ENCODE measurements at places on chromosomes 13 and 19.
A peak's percentile ranks its signal among the peaks of the same experiment; 100 is the strongest.

- DNase-seq: no peak
Measured at GRCh38 chr13:113519556-113519955, 29.0 kb upstream of the DCUN1D2 start.

DNA sequence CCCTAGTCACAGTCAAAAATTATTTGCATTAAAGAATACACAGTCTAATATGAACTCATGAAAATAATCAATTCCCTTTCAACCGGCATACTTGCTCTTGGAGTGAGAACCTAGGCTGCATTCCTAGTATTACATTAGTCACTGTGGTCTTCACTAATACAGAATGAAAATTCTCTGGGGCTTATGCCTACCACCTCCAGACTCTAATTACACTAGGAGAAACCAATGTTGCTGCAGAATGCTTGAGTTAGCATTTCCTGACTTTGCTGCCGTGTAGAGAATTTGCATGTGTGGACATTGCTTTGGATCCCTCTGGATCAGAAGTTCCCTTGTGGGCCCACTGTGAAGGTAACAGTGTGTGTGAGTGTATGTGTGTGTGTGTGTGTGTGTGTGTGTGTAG is 87.8 kb downstream of the CCNA1 start:
- DNase-seq: no peak

GRCh38 chr13:24066405-24067295 is 93.9 kb upstream of the SPATA13 start:
- DNase-seq: no peak

- DNase-seq: no peak
Measured at GRCh38 chr13:38648912-38649311, 38.0 kb upstream of the FREM2 start.

DNA sequence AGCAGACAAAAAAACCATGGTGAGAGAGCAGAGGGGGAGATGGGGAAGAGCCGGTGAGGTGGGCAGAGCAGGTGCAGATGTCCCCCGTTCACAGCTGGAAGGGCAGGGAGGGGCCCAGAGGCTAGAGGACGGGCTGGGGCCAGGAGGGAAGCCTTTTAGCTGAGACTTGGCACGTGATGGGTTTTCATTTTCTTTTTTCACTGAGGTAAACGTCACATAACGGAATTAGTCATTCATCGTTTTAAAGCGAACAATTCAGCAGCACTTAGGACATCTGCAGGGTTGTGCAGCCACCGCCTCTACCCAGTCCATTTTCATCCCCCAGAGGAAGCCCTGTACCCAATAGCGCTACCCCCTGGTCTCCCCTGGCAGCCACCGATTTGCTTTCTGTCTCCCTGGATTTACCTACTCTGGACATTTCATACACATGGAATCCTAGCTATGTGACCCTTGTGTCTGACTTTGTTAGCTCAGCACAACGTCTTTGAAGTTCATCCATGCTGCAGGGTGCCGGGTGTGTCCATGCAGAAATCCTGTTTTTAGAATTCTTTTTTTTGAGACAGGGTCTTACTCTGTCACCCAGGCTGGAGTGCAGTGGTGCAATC is 16.0 kb upstream of the EMC10 start:
- no peak for DNase-seq

- DNase-seq: no peak
Measured at GRCh38 chr13:110280231-110280813, 26.6 kb downstream of the COL4A1 start.

DNA sequence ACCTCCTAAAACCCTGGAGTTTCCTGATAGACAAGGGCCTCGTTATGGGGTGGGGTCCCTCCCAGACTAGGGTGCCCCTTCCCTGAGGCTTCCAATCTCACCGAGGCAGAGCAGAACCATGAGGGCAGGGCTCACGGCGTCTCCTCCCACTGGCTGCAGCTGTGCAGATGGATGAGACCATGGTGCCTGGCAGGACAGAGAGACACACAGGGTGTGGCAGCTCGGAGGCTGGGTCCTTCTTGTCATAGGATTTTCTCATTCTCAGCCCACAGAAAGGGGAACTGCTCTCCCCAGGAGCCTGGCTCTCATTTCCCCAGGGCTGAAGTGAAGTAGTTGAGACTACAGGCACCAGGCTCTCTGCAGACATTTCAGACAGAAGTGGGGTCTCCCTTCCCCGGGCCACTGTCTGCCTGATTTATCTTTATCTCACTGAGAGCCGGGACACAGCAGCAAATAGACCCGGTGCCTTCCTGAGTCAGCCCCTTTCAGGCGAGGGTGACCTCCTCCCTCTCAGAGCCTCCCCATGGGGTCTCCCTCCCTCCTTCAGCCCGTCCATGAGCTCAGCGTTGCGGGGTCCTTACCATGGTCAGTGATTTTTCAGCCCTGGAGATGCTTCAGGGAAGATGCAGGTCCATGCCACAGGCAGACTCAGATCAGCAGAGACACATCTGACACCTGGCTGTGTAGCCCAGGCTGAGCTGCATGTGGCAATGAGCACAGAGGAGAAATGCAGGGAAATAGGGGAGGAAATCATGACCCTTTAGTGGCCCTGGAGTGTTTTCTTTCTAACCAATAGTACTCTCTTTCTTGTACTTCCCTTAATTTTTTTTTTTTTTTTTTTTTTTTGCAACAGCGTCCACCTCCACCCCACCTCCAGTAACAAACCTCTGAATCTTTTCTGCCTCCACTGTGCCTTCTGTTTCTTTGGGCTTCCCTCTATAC is at the start of gene LILRA5:
Gene LILRA5, minus strand, starts transcription at position 731 of the 942 bp plus-strand sequence. Its CDS starts 147 bp downstream, at position 584.
- DNase-seq: no peak

- DNase-seq: no peak
Measured at GRCh38 chr19:52007451-52007805, 583 bp downstream of the ZNF615 start.

- no peak for DNase-seq
Measured at GRCh38 chr13:92259523-92259922, 861.1 kb downstream of the GPC5 start.

DNA sequence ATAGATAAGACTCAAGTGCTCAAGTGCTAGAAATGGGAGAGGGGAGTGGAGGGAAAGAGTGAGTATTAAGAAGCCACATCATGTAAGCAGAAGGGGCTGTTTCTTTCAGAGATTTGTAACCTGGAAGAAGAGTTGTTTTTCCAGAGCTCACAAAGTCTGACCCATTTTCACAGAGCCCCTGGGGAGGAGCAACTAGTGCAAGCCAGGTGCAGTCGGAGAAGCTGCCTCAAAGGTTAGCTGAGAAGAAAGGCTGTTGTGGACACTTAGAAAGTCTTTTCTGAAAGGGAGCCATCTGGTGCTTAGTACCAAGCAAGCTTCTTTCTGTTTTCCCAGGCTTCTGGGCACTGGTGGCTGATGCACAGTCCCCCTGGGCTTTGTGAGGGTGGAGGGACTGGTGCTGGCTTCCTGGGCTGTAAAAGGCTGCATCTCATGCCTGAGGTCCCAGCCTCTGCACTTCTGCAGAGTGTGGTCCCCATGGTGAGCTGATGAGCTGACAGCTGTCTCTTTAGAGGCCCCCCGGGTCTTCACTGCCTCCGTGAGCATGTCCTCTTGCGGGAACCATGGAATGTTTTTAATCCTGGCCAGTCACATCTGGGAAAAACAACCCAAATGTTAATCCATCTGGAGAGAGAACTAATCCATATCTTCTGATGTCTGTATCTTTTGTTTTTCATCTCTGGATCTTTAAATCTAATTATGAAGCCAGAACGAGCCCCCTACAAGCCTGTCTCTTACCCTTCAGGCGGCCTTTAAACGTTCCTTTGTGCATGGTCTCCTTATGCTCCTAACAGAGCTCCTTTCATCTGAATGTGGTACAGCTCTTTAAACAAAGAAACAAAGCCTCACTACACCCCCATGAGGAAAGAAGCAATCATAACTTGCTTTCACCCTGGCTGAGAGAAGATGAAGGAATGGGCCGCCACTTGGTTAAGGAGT is 40.2 kb downstream of the OLFM4 start:
- no peak for DNase-seq

GRCh38 chr13:25213715-25214114 is 41.6 kb upstream of the AMER2 start:
- DNase-seq: no peak

DNA sequence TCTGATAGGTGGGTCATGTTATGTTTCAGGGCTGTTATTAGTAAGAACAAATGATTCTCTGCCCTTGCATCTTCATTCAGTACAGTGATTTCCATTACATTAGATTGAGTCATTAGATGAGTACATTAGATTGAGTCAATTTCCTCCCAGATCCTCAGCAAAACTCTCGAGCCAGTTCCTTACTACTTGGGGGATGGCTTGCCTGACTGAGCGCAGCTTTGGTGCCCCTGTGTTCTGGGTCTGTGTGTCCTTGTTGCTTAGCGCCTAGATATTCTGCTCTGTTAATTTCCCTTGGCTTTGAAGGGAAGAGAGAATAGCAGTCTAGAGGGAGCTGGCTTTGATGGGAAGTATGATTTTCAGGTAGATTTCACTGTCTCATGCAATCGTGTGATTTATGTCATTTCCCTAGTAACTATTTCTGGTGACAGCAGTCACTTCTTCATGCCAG is 19.1 kb upstream of the SCEL start:
- DNase-seq: no peak

GRCh38 chr13:62046512-62046911 is 630.9 kb upstream of the PCDH20 start:
- DNase-seq: no peak

GRCh38 chr13:45119469-45119990 is 780 bp upstream of the GTF2F2 start:
- no peak for DNase-seq

- DNase-seq: no peak
Measured at GRCh38 chr13:50192272-50192813, 177.1 kb downstream of the KCNRG start.

- DNase-seq: no peak
Measured at GRCh38 chr13:36975172-36975571, 24.0 kb downstream of the ALG5 start.

DNA sequence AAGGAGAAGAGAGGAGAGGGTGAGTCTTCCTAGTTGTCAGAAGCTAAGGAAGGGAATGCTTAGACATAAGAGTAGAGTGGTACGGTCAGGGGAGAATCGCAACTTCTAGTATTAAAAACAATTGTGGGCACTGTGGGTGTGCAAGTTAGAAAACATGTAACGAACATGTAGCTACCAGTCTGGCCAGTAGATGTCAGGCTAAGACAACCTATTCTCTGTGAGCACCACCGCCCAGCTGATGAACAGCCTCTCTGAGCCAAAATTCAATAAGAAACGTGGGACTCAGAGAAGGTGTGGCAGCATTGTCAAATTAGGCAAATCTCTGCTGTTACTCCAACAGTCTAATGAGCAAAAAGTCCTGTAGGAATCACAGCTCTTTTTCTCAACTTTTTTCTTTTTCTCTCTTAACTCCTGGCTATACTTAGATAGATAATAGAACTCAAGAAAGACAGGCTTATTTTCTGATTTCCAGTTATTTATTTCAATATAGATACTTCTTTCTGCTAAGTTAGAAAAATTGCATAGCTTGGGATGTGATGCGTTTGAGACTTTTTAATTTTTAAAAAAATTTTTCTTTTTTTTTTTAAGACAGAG is 186.2 kb downstream of the USP12 start:
- DNase-seq: peak; percentile 23

- no peak for DNase-seq
Measured at GRCh38 chr13:47962237-47962636, 38.8 kb downstream of the SUCLA2 start.

GRCh38 chr13:43124490-43124889 is 101.1 kb downstream of the DNAJC15 start:
- DNase-seq: no peak

- DNase-seq: no peak
Measured at GRCh38 chr13:24511816-24512196, 772 bp downstream of the PARP4 start.

GRCh38 chr19:33486407-33486806 is 35.2 kb downstream of the PEPD start:
- no peak for DNase-seq

DNA sequence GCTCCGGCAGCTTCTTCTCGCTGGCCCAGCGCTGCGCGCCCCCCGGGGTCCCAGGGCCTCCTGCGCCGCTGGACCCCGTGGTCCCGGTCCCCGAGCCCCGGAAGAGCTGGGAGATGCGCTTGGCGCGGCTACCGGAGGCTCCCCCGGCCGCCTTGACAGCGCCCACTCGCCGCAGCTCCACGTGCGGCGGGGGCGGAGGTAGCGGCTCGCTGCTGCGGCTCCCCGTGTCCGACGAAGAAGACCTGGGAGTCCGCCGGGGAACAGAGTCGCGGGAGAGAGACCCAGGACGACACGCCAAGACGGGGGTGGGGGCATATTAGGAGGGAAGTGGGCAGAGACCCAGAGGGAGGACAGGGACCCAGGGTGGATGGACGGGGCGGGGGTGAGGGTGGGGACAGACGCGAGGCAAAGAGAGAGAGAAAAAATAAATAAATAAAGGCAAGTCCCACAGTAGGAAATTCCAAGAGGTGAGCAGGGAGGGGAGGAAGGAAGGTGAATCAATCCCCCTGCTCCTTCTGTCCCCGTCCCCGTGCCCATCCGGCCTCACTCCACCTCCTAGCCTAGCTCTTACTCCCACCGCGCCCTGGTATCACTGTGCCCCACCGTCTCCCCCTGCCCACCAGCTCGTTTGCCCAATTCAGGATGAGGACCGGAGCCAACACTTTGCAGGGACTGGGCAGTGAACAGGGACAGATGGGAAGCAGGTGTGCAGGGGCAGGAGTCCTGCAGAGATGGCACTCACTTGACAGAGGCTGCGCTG is 826 bp downstream of the RASIP1 start:
- DNase-seq: no peak

- no peak for DNase-seq
Measured at GRCh38 chr13:27775943-27776342, 16.3 kb upstream of the GSX1 start.

- DNase-seq: no peak
Measured at GRCh38 chr19:38917921-38918491, 6.0 kb upstream of the CCER2 start.

DNA sequence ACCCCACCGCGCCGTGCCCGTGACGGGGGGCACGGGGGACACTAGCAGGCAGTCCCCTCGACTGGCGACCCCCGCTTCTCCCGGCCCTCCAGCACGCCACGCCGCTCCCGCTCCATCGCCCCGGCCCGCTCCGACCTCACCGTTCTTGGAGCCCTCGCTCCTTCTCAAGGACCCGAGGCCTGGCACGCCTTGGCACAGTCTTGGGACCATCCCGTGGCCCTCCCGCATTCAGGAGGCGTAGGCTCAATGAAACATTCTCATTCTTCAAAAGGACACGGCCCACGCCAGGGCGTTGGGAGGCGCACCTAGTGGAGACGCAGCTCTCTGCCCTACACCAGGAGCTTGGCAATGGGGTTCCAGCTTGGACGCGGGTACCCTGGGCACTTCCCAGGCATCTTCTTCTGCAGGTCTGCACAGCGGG is 473 bp upstream of the CERS1 start:
- no peak for DNase-seq

GRCh38 chr13:73261739-73262216 is 203.0 kb downstream of the KLF5 start:
- no peak for DNase-seq

GRCh38 chr13:91302111-91302510 is 45.4 kb upstream of the MIR17HG start:
- DNase-seq: no peak

Data from NCI-H1048 (cell line).